ENCODE measurements at places on chromosomes 7 and 10. TPM values are rescaled to one million over a fixed set of nuclear protein-coding genes. Genes with fewer than 3 reads are reported as not detected.

SPDYE18 gene
- total RNA-seq, result not detected

MALRD1 gene
- 6.4 TPM for total RNA-seq

USP54 gene
- 39.5 TPM for total RNA-seq

ZNF3 gene
- total RNA-seq, result 28.0 TPM

NUTM2D gene
- 3.5 TPM for total RNA-seq

SLC18A2 gene
- total RNA-seq, result 3.1 TPM

ZNF800 gene
- total RNA-seq, result 36.7 TPM

ETV1 gene
- total RNA-seq, result 11.8 TPM

UNCX gene
- not detected for total RNA-seq

MACC1 gene
- 6.9 TPM for total RNA-seq

OPN4 gene
- total RNA-seq, result not detected

MTG1 gene
- total RNA-seq, result 23.4 TPM

CALHM3 gene
- total RNA-seq, result not detected

DOCK4 gene
- 34.9 TPM for total RNA-seq

AQP1 gene
- 107 TPM for total RNA-seq

PLEKHS1 gene
- total RNA-seq, result 1.4 TPM

ZNF438 gene
- total RNA-seq, result 7.6 TPM

PVRIG gene
- not detected for total RNA-seq

HTR5A gene
- total RNA-seq, result not detected

KLF14 gene
- 1.1 TPM for total RNA-seq

CD36 gene
- total RNA-seq, result 324 TPM

CTNNA3 gene
- 15.5 TPM for total RNA-seq

WDFY4 gene
- total RNA-seq, result 5.7 TPM

NPTX2 gene
- 4.3 TPM for total RNA-seq

VSTM4 gene
- 56.1 TPM for total RNA-seq

OR6V1 gene
- not detected for total RNA-seq

MYO3A gene
- total RNA-seq, result 3.3 TPM

CCL24 gene
- not detected for total RNA-seq

GIMAP2 gene
- total RNA-seq, result 14.8 TPM

STEAP1 gene
- 13.8 TPM for total RNA-seq

ZNF33A gene
- 37.7 TPM for total RNA-seq

TCERG1L gene
- 0.31 TPM for total RNA-seq

ZPBP gene
- total RNA-seq, result not detected

TAS2R38 gene
- not detected for total RNA-seq

UNC5B gene
- total RNA-seq, result 7.1 TPM

OPN1SW gene
- not detected for total RNA-seq

RPEL1 gene
- not detected for total RNA-seq

ZNF467 gene
- total RNA-seq, result 4.2 TPM

POM121 gene
- 10.3 TPM for total RNA-seq

CHAT gene
- total RNA-seq, result not detected

FKBP6 gene
- total RNA-seq, result not detected

AOC1 gene
- not detected for total RNA-seq

SHTN1 gene
- 6.4 TPM for total RNA-seq
